Mesothelial cell of epicardium (in vitro differentiated cells): ENCODE measurements at places on chromosomes 7 and 10. TPM values are rescaled to one million over a fixed set of nuclear protein-coding genes. Genes with fewer than 3 reads are reported as not detected.

GRCh38 chr10:64209561-64209960, 688.4 kb downstream of the REEP3 start:
- H3K4me1 ChIP-seq: no peaks in the 10 kb centered on the region
- DNase-seq: no peak
- no peak overlapping the region for H3K27ac ChIP-seq
- no peaks in the 10 kb centered on the region for H3K36me3 ChIP-seq
- H3K27me3 ChIP-seq: no peaks in the 10 kb centered on the region

PCLO gene
- total RNA-seq: 5.3 to 7.4 TPM (median 6.0 TPM) in 3 replicates

ZKSCAN1 gene
- total RNA-seq: 143 to 149 TPM (median 143 TPM) in 3 replicates

- H3K27ac ChIP-seq: peak overlapping the region; percentile 30
- H3K36me3 ChIP-seq: peaks cover 10% of the 10 kb centered on the region
- H3K27me3 ChIP-seq: no peaks in the 10 kb centered on the region
- peaks cover 20% of the 10 kb centered on the region for H3K4me1 ChIP-seq
- H3K4me3 ChIP-seq: no peak overlapping the region
Measured at GRCh38 chr10:84348860-84349259, 20.5 kb downstream of the CCSER2 start.

- no peak overlapping the region for H3K4me3 ChIP-seq
- DNase-seq: no peak
- H3K4me1 ChIP-seq: no peaks in the 10 kb centered on the region
Measured at GRCh38 chr10:47264797-47265281, 35.2 kb upstream of the GDF10 start.

DNA sequence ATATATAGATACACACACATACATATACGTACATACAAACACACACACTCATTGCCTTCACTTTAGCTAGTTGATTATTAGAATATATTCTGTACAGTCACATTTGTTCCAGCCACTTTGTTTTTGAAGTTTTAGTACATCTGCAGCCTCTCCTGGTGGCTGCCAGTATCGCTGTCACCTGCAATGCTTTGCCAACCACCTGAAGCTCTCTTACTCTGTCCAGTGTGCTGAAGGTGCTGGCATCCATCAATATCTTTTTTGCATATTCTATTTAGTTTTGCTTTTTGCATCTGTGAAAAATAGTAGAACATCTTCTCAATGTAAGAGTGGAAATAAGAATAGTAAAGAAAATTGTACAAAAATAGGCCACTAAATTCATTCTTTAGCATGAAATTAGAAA, 388.6 kb downstream of the EXOC4 start:
- H3K4me1 ChIP-seq: peaks cover 12% of the 10 kb centered on the region
- H3K27ac ChIP-seq: no peak overlapping the region
- H3K36me3 ChIP-seq: peaks cover 12% of the 10 kb centered on the region

LMOD2 gene
- total RNA-seq: not detected in 3 replicates

GRCh38 chr10:71299071-71299785, 19.8 kb upstream of the SLC29A3 start:
- no peak overlapping the region for H3K4me3 ChIP-seq
- DNase-seq: no peak
- peaks cover 3% of the 10 kb centered on the region for H3K4me1 ChIP-seq
- peaks cover 19% of the 10 kb centered on the region for H3K36me3 ChIP-seq
- H3K27me3 ChIP-seq: no peaks in the 10 kb centered on the region
- H3K27ac ChIP-seq: no peak overlapping the region

GRCh38 chr10:114498413-114499111, 94.3 kb upstream of the AFAP1L2 start:
- peaks cover 4% of the 10 kb centered on the region for H3K4me1 ChIP-seq
- no peak overlapping the region for H3K27ac ChIP-seq
- peaks cover 17% of the 10 kb centered on the region for H3K36me3 ChIP-seq
- no peak overlapping the region for H3K4me3 ChIP-seq
- H3K27me3 ChIP-seq: no peaks in the 10 kb centered on the region

DNA sequence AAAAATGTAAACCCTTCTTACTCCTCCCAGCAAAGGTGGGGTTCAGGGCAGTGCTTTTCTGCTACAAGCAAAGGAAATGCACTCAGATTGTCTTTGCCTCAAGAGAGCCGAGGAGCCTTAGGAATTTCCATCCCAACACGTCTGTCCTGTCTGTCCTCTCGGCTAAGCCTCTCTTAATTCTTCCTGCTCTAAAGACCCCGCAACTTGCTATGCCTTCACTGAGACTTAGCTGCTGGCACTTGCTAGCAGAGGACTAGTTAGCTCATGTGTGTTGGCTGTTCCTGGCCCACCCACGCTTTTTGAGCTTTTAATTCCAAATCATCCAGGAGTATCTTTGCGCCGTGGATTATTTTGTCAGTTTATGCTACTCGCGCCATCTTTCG, 481 bp upstream of the NPM3 start:
- H3K36me3 ChIP-seq: peaks cover 17% of the 10 kb centered on the region
- peaks cover 37% of the 10 kb centered on the region for H3K4me1 ChIP-seq
- H3K4me3 ChIP-seq: peak overlapping the region; percentile 100
- DNase-seq: no peak

BTBD16 gene
- not detected in 3 replicates for total RNA-seq

DNA sequence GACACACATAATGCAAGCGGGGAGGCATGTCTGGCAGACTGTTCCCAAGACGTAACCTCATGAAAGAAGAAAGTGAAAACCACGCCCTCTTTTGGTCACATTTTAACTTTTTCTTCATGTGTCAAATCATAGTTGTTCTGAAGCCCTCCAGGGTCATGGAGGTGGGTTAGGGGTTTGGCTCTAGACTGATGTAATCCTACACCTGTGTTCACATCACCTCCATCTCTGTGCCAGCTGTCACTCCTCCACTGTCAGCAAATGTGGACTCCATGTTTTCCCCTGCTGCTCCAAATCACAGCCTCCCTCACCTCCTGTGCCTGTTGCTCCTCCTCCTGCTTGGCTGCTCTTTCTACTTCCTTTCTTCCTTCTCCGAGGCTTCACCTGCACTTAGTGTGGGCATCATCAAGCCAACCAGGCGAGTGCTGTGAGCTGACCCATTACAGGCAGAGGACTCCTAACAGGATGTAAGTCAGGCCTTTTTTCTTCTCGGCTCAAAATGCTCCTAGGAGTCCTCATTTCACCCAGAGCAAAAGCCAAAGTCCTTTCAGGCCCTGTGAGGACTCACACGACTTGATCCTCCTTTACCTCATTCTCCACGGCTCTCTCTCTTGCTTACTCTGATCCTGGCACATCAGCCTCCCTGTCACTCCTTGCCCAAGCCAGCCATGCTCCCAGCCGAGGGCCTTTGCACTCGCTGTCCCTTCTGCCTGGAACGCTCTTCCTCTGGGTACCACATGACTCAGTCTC, 66.4 kb upstream of the IFRD1 start:
- no peak overlapping the region for H3K27ac ChIP-seq
- H3K4me3 ChIP-seq: no peak overlapping the region
- no peaks in the 10 kb centered on the region for H3K36me3 ChIP-seq
- no peaks in the 10 kb centered on the region for H3K4me1 ChIP-seq
- H3K27me3 ChIP-seq: no peaks in the 10 kb centered on the region
- no peak for DNase-seq
